ENCODE measurements at places on chromosomes 6 and 20. TPM values are rescaled to one million over a fixed set of nuclear protein-coding genes. Genes with fewer than 3 reads are reported as not detected.
A peak's percentile ranks its signal among the peaks of the same experiment; 100 is the strongest.

Gene C20orf141
- total RNA-seq = not detected

GRCh38 chr20:62734881-62735280 lies 26.2 kb downstream of the NTSR1 start:
- H3K27ac ChIP-seq = no peak overlapping the region
- peaks cover 3% of the 10 kb centered on the region for H3K27me3 ChIP-seq
- H3K4me3 ChIP-seq = no peak overlapping the region
- no peak for DNase-seq
- H3K36me3 ChIP-seq = no peaks in the 10 kb centered on the region

Gene SMIM26
- total RNA-seq = 62.7 TPM

Gene FOXA2
- 0.26 TPM for total RNA-seq

DNA sequence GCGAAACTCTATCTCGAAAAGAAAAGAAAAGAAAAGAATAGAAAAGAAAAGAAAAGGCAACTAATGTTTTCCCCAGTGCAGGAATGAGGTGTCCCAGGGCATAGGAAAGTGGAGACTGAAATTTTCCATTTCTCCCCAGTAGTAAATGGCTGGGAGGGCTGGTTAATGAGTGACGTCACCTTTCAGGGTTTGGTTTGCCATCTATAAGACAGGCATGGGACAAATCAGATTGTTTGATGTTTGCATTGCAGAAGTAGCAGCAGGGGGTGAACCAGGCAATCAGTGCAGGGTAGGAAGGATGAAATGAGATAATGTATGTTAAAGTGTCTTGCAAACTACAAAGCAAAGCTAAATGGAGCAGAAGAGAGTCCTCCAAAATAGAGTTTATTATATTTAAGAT lies 533.4 kb downstream of the PKHD1 start:
- no peak overlapping the region for H3K27ac ChIP-seq

Gene LY86
- total RNA-seq = 3.6 TPM

DNA sequence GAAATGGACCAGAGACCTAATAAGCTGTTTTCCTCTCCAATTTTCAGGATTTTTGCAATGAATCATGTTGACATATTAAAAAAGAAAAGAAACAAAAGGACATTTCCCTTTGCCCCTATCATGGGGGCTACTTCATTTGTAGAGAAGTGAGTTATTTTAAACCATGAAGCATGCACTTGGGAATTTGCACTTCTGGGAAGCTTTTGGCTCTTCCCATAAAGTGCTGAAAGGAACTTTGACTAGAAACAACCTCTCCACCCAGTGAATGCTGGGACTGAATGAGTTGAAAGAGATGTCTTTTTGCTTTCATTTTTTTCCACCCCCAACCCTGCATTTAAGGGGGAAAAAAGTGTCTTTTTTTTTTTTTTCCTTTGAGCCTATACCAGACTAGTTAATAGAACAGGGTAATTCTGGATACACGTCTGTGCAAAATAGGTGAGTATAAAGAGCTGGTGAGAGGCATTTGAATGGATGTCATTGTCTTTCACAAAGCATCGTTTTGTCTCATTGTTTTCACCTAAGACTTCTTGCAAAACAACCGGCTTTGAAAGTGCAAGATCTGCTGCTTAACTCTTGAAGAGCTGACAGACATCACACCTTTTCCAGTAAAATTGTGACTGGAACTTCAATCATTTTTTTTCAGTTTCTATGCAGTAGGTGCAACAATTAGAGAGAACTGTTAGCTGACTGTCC lies 138.7 kb upstream of the BACH2 start:
- no peaks in the 10 kb centered on the region for H3K36me3 ChIP-seq
- no peak for DNase-seq
- no peaks in the 10 kb centered on the region for H3K27me3 ChIP-seq
- H3K4me3 ChIP-seq = no peak overlapping the region

DNA sequence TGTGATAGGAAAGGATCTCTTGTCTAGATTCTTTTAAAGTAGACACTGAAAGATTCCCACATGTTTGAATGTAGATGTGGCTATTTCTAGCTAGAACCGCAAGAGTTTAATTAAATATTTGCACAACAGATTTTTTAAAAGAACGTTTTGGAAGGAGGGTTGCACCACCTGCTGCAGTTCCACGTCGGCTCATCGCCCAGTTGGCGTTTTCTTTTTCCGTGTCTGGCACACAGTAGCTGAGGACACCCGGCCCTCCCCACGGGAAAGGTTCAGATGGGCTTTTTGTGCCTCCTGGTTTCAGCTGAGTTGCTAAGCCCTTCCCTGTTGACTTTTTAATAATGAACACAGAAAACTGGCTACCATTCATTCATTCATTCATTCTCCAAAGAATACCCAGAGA lies 41.8 kb upstream of the DOK5 start:
- DNase-seq = no peak
- H3K36me3 ChIP-seq = no peaks in the 10 kb centered on the region
- no peaks in the 10 kb centered on the region for H3K27me3 ChIP-seq
- H3K4me3 ChIP-seq = no peak overlapping the region

Gene BIRC7
- total RNA-seq = not detected

DNA sequence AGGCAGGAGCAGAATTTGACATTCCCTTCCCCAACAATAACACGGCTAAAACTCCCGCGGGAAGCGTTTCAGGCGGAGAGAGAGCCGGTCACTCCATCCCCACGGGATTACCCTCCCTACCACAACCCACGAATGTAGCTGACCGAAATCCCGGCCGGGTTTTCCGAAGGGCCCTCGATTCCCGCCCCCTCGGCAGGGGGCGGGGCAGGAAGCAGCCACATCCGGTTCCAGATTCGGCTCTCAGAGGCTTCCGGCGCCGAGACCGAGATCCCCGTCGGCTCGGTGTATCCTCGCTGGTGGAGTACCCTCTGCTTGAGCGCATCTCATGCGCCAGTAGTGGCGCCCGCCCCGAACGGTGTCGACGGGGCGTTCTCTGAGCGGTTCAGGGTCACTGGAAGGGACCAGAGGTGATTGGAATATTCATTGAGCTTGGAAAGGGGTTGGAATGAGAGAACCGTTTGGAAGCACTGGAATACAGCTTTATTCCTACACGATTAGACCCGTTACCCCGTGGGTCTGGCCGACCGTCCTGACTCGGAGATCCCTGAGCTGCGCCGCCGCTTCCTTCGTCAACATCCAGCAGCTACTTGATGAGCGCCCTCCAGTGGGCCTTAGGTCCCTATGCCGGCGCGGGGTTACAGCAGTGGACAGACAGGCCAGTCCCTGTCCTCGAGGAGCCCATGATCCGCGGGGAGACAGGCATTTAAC lies 649 bp upstream of the RGL2 start:
- no peaks in the 10 kb centered on the region for H3K27me3 ChIP-seq
- peaks cover 3% of the 10 kb centered on the region for H3K36me3 ChIP-seq
- peaks cover 7% of the 10 kb centered on the region for H3K4me1 ChIP-seq
- H3K27ac ChIP-seq = peak overlapping the region; percentile 88

DNA sequence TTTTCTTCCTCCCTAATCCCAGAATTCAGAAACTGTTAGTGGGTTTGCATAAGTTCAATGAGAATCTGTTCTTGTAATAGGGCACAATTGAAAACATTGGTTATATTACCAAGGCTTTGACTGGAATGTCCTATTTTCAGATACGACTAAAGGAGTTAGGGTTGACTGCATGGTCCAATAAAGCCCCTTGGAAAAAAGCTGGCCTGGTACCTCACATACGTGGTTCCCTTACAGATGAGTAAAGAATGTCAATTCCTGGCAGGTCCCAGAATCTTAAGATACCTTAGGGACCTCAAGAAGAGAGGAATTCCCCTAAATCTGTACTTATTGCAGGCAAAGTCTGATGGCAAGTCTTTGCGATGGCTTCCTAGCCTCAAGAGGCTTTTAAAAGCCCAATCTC lies 4.6 kb downstream of the PPDPF start:
- DNase-seq = no peak
- H3K36me3 ChIP-seq = peaks cover 13% of the 10 kb centered on the region
- H3K4me1 ChIP-seq = peaks cover 18% of the 10 kb centered on the region

DNA sequence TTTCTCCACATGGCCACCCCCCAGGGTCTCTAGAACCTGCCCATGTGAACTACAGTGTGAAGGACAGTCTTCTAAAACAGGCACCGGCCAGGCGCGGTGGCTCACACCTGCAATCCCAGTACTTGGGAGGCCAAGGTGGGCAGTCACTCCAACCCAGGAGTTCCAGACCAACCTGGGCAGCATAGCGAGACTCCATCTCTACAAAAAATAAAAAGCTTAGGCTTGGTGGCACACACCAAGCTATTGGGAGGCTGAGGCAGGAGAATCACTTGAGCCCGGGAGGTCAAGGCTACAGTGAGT lies 13.7 kb downstream of the ACSS1 start:
- no peaks in the 10 kb centered on the region for H3K27me3 ChIP-seq
- no peak overlapping the region for H3K4me3 ChIP-seq
- H3K27ac ChIP-seq = no peak overlapping the region
- peaks cover 47% of the 10 kb centered on the region for H3K4me1 ChIP-seq
- peaks cover 33% of the 10 kb centered on the region for H3K36me3 ChIP-seq

DNA sequence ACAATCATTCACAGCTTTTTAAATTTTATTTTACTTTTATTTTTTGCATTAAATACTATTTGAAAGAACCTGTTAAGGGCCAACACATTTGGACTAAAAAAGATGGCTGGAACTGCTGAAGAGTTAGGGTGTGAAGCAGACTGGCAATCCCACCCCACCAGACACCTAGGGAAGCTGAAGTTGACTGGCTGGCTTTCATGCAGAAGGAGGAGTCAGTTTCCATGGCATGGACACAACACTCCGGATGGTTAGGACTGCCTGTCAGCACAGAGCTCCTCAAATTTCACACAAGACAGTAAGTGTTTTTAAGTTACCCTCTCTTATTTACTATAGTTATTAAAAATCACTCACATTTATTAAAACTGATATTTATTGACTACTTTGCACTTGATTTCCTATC lies at the start of gene ANKRD66:
Gene ANKRD66 (plus strand): TSS at position 238 of the 400 bp plus-strand sequence. CDS start 5,016 bp downstream, outside the sequence.
- no peaks in the 10 kb centered on the region for H3K27me3 ChIP-seq
- H3K36me3 ChIP-seq = no peaks in the 10 kb centered on the region
- H3K27ac ChIP-seq = no peak within 1 kb of the TSS
- no peaks in the 10 kb centered on the region for H3K4me1 ChIP-seq
- DNase-seq = no peak

Gene SCRT2
- not detected for total RNA-seq

- no peak overlapping the region for H3K27ac ChIP-seq
- no peaks in the 10 kb centered on the region for H3K36me3 ChIP-seq
- no peaks in the 10 kb centered on the region for H3K4me1 ChIP-seq
- peaks cover 11% of the 10 kb centered on the region for H3K27me3 ChIP-seq
- H3K4me3 ChIP-seq = no peak overlapping the region
- DNase-seq = no peak
These were observed 4.2 kb downstream of the MOG start for GRCh38 chr6:29661071-29661470.

GRCh38 chr6:69796073-69796641 lies 653 bp downstream of the LMBRD1 start:
- peak overlapping the region; percentile 96 for H3K27ac ChIP-seq
- H3K27me3 ChIP-seq = no peaks in the 10 kb centered on the region
- peaks cover 10% of the 10 kb centered on the region for H3K4me1 ChIP-seq
- no peaks in the 10 kb centered on the region for H3K36me3 ChIP-seq

- H3K4me1 ChIP-seq = peaks cover 15% of the 10 kb centered on the region
- no peaks in the 10 kb centered on the region for H3K36me3 ChIP-seq
- no peak overlapping the region for H3K27ac ChIP-seq
- H3K4me3 ChIP-seq = peak overlapping the region; percentile 62
These were observed 1.3 kb upstream of the LRRC1 start for GRCh38 chr6:53793318-53794136.

GRCh38 chr6:111885373-111886027 lies 12.2 kb upstream of the FYN start:
- no peak for DNase-seq
- no peaks in the 10 kb centered on the region for H3K27me3 ChIP-seq
- no peaks in the 10 kb centered on the region for H3K36me3 ChIP-seq
- H3K4me1 ChIP-seq = no peaks in the 10 kb centered on the region

Gene TRIM10
- not detected for total RNA-seq

Gene SLC17A1
- total RNA-seq = not detected

DNA sequence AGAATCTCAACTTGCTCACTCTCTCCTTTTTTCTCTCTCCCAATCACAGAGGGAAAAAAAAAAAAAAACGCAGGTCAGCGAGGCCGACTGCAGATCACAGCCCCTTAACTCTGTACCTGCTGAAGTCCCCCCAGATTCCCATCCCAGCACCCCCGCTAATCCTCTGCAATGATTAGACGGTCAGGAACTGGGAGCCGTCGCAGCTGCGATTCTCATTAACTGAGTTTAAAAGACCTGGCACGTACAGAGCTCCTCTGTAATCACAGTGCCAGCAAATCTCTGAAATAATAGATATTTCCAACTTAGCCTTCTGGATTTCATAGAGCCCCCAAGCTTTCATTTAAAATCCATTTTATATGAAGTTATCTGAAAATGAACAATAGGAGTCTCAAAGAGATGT lies 84.4 kb downstream of the ANKRD60 start:
- no peaks in the 10 kb centered on the region for H3K4me1 ChIP-seq
- H3K27me3 ChIP-seq = peaks cover 36% of the 10 kb centered on the region
- no peak overlapping the region for H3K27ac ChIP-seq

DNA sequence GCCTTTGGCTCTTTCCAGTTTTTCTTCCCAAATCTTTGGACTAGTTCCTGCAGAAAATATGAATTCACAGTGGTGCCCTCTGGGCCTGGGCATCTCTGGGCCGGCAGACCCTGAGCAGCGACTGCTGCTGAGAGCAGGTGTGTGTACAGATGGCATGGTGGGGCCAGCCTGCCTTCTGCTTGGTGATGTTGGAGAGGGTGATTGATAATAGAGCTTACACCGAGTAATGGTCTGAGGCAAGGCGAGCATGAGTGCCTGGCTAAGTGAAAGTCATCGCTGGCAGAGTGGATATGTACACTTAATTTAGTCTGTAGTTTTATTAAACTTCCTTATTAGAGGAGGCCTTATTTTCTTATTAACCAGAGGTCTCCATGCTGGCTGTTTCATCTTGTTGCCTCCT lies 156.9 kb downstream of the CDKAL1 start:
- peaks cover 4% of the 10 kb centered on the region for H3K4me1 ChIP-seq
- H3K27me3 ChIP-seq = no peaks in the 10 kb centered on the region
- no peak overlapping the region for H3K4me3 ChIP-seq

Gene CFAP206
- 0.35 TPM for total RNA-seq

Gene MAN1A1
- total RNA-seq = 12.3 TPM

DNA sequence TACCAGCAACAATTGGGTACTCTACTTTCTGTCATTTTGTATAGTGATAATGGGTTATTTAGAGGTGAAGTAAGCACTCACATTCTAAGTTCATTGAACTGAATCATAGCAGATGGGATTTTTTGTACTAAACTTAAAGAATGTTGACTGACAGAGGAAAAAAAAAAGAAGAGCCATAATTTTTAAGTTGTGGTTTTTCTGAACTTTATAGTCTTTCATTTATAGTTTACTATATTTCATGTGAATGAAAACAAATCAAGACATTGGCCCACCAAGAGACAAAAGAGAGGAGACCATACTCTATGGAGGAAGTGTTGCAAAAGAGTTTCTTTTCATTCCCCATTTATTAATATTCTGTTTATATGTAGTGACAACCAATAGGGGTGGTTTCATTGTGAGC lies 685.7 kb downstream of the BCKDHB start:
- DNase-seq = no peak
- no peaks in the 10 kb centered on the region for H3K4me1 ChIP-seq
- no peak overlapping the region for H3K4me3 ChIP-seq
- no peaks in the 10 kb centered on the region for H3K36me3 ChIP-seq
- H3K27me3 ChIP-seq = no peaks in the 10 kb centered on the region

DNA sequence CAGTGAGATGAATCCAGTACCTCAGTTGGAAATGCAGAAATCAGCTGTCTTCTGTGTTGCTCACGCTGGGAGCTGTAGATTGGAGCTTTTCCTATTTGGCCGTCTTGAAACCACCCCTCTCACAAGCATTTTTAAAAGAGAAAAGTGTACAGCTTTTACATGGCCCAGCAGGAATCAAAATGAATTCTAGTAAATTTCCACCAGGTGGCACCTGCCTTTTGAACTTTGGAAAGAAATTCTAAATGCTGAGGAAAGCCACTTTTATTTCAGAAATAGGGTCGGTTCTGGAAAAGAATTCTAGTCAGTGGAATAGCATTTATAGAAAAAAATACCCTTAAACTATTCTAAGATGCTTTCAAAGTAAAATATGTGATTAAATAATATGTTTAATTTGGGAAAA lies 647.8 kb downstream of the CD109 start:
- no peaks in the 10 kb centered on the region for H3K36me3 ChIP-seq
- H3K27me3 ChIP-seq = no peaks in the 10 kb centered on the region
- no peak overlapping the region for H3K4me3 ChIP-seq
